ENCODE measurements at places on chromosomes 3 and 15. TPM values are rescaled to one million over a fixed set of nuclear protein-coding genes. Genes with fewer than 3 reads are reported as not detected.

- no peak for DNase-seq
These were observed 27.9 kb upstream of the PDE8A start for GRCh38 chr15:84953726-84954125.

DNA sequence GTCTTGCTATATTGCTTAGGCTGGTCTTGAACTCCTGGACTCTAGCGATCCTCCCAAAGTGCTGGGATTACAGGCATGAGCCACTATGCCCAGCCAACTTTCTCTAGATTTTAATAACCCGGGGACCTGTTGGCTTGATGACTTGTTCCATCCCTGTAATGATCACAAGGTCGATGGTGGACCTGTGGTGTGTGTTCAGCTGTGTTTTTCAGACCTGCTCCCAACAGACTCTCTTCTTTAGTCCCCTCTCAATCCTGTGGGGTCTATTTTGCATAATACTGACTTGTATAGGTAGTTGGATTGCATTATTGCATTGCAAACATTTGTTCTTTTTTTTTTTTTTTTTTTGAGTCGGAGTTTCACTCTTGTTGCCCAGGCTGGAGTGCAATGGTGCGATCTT lies 1.9 kb downstream of the MAP2K1 start:
- no peak for DNase-seq

DNA sequence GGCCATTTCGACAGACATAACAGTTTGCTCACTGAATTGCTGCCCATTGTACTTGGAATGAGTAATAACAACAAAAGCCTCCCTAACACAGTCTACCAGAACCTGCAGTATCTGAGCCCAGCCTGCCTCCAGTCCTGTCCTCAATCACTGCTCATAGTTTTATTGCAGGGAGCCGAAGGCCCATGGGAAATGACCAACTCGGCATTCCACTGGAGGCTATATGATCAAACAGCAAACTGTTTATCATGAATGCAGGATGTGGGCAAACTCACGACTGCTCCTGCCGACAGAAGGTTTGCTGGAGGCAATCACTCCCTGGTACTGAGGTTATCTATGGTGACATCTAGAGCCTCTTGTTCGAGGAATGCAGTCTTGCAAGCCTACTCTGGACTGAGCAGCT lies 46.3 kb downstream of the LSM3 start:
- DNase-seq: peak; percentile 42

DNA sequence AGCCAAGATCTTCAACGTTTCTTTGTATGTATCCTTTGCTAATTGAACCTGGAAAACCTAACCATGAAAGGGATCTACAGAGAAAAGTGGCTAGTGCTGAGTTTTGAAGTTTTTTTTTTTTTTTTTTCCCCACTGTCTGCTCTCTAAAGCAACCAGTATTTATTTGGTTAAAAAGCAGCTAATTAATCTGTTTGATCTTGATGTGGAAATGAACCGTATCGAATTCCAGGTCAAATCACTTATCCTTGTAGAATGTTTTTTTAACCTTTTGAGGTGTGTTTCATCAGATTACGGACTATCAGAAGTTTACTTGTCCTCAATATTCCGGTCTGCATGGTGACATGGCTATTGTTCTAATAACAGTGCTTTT lies 117.2 kb downstream of the FNDC3B start:
- no peak for DNase-seq

Gene MORC1
- not detected for total RNA-seq

All from GM23248 (cell line).